Stimulated activated CD4-positive, alpha-beta T cell treated with anti-CD3 and anti-CD28 coated beads, Interleukin-4, amount 100 ng/mL, for 24 hours (primary cell): ENCODE measurements at places on chromosomes 3 and 15.
A peak's percentile ranks its signal among the peaks of the same experiment; 100 is the strongest.

- no peak for DNase-seq
Observed at GRCh38 chr3:178480795-178481194, 55.4 kb upstream of the KCNMB2 start.

DNA sequence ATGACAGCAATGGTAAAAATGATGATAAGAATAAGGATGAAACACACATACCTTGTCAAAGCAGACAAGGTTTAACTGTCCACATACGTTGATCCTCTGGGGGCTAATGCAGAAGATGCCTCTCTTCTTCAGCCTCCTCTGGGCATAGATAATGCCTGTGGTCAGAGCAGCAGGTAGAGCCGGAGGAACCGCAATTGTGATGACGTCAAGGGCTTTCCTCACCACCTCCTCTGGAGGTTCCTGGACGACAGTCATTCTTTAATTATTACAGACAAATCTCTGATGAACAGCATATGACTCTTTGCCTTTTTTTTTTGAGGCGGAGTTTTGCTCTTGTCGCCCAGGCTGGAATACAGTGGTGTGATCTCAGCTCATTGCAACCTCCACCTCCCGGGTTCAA lies 86.3 kb upstream of the ATP13A5 start:
- no peak for DNase-seq

- DNase-seq: no peak
Observed at GRCh38 chr3:8856721-8857120, 87.3 kb upstream of the OXTR start.

GRCh38 chr3:141454906-141455602 lies 31.8 kb upstream of the RASA2 start:
- DNase-seq: peak; percentile 36

DNA sequence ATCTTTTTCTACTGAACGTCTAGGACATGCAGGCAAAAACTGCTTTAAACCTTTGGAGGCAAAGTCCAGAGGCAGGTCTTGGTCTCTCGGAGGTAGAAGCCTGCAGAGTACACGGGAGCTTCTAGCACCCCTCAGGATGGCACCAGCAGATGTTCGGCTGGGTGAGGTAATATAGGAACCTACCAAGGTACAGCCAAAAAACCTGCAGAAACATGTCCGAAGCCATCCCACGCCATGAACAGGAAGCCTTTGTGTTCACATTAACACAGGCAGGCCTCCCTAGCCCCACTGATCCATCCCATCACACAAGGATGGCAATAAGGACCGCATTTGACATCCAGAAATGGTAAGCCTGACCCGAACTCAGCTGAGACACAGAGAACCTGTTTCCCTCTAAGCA lies 157.9 kb upstream of the HES1 start:
- no peak for DNase-seq

DNA sequence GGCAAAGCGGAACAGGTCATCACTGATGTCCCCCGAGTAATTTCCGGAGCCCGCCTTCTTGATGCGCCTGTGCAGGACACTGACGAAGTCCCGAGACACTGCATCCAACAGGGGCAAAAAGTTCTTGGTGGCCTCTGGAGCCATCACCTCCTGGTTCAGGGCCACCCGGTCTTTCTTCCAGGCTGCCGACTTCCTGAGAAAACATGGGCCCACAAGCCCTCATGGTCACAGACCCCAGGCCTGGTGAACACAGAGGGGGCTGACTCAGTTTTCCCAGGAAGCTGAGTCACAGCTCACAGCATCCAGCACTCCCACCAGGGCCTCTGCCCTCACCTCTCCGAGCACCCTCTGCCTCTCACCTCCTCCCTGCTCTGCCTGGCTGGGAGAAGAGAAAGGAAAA lies 22.4 kb downstream of the CYP11A1 start:
- no peak for DNase-seq

DNA sequence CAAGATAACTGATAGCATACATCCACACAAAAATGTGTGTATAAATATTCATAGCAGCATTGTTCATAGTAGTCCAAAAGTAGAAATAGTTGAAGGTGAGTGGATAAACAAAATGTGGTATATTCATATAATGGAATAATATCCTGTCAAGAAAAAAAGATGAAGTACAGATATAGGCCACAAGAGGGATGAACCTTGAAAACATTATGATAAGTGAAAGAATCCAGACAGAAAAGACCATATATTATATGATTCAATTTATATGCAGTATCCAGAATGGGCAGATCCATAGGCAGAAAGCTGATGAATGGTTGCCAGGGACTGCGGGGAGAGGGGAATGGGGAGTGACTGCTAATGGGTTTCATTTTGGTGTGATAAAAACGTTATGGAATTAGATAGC lies 54.3 kb upstream of the TNIK start:
- no peak for DNase-seq

- no peak for DNase-seq
Observed at GRCh38 chr3:125589547-125590122, 5.7 kb downstream of the OSBPL11 start.

DNA sequence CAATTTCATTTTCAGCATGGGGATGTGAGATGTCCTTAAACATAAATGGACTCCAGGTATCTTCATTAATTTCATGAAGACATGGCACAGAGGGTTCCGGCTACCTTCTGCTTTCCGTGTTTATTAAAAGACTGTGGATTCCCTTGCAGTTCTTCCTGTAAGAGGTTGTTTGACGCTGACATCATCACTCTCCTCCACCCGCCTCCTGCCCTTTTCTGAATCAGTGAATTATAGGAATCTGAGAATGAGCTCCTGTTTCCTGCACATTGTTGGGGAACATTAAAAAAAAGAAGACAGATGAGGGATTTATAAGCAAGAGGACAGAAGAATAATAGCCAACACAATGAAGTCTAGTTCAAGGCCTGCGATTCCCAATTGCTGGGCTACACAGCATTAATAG lies 191.3 kb downstream of the LPP start:
- no peak for DNase-seq

DNA sequence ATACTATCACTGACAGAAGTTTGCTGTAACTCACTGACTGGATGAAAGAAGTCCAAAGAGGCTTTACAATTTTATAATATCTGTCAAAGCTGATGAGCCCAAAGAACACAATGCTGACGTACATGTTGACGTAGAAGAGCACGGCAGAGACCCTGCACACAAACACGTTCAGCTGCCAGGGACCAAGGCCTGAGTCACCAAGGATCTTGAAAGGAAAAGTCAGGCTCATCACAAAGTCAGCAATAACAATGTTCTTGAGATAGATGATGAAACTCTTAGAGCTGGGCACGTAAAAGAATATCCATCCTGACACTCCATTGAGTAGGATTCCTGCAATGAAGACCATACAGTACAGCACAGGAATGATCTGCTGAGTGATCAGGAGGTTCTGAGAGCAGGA lies 10.9 kb upstream of the GPR171 start:
- DNase-seq: no peak

GRCh38 chr15:40660686-40661085 lies 34.3 kb upstream of the RAD51 start:
- DNase-seq: no peak

GRCh38 chr15:31153531-31153930 lies 52.0 kb upstream of the TRPM1 start:
- no peak for DNase-seq

GRCh38 chr15:72564091-72564490 lies 90.0 kb downstream of the ARIH1 start:
- no peak for DNase-seq

DNA sequence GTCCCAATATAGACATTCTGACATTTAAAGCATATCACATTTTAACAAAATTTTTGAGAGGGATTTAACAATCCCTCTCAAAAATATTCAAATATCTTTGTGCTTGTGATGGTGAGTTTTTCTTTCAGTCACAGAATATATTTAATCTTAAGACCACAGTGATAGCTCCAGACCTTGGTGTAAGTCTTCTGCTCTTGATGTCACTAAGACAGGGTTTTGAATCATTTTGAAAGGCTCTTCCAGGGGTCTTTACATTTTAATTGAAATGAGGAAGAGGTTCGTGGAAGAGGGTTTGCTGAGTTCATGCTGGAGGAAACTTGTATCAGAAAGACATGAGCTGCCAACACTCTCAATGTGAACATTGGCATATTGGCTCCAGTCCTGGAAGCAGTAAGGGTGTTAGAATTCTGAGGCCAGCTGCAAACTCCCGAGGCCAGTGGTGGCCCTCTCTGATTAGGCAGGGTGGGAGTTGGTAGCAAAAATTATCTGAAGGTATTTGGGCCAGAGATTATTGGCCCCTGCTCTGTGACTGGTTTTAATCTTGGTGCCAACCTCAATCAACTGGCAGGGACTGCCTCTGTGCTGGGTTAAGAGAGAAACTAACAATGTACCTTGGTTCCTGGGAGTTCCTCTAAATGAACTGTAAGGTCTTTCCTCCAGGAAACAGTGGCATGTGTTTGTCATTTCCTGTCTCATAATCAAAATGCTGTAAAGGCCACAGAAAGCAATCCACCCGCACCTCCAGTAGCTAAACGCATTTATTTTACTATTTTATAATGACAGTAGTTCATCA lies 5.3 kb downstream of the POU1F1 start:
- no peak for DNase-seq

GRCh38 chr3:65174713-65175112 lies 486.9 kb upstream of the ADAMTS9 start:
- DNase-seq: no peak

- no peak for DNase-seq
Observed at GRCh38 chr15:101147181-101147580, 104.7 kb downstream of the CHSY1 start.

- peak; percentile 29 for DNase-seq
Observed at GRCh38 chr3:196968233-196969133, at the start of gene PIGZ. Gene PIGZ, minus strand, starts transcription at chr3:196968833. Its CDS starts 16,802 bp downstream, at chr3:196952031.

- no peak for DNase-seq
Observed at GRCh38 chr3:40169983-40170382, 139.5 kb upstream of the EIF1B start.

DNA sequence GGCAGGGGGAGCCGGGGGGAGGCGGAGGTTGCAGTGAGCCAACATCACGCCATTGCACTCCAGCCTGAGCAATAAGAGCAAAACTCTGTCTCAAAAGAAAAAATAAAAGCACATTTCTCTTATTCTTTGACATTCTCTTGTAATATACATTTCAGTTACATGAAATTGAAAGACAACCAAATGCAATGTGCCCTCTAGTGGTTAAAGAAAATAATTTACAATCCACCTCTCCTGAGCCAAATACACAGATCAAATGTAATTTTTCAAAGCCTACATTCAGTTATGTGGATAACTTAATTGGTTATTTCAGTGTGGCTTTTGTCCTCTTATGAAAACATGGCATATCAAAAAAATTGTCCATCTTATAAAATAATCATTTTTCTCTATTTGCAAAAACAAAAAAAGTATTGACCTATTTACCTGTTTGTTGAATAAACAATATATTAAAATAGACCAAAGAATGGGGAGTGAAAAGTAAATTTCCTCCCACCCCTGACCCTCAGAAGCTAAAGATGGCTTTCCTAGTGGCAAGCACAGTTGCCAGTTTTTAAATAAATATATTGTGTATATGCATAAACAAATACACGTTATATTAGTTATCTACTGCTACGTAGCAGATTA lies 14.2 kb upstream of the U2SURP start:
- DNase-seq: no peak

- DNase-seq: no peak
Observed at GRCh38 chr15:73800662-73801345, 47.7 kb upstream of the INSYN1 start.

- DNase-seq: no peak
Observed at GRCh38 chr3:110381992-110382391, 689.6 kb upstream of the NECTIN3 start.

- DNase-seq: no peak
Observed at GRCh38 chr3:43515208-43515917, 106.4 kb downstream of the ANO10 start.

GRCh38 chr3:180402471-180403073 lies 199.4 kb upstream of the TTC14 start:
- no peak for DNase-seq

DNA sequence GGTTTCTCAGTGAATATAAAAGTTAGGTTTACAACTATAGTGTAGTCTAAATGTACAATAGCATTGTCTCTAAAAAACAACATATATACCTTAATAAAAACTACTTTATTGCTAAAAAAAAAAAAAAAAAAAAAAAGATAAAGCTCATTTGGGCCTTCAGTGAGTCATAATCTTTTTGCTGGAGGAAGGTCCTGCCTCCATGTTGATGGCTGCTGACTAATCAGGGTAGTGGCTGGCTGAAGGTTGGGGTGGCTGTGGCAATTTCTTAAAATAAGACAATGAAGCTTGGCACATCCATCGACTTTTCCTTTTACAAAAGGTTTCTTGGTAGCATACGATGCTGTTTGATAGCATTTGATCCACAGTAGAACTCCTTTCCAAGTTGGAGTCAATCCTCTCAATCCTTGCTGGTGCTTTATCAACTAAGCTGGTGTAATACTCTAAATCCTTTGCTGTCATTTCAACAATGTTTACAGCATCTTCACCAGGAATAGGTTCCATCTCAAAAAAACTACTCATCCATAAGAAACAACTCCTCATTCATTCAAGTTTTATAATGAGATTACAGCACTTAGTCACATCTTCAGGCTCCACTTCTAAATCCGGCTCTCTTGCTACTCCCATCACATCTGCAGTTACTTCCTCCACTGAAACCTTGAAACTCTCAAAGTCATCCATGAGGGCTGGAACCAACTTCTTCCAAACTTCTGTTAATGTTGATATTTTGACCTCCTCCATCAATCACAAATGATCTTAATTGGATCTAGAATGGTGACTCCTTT lies 13.3 kb downstream of the ZNF280D start:
- no peak for DNase-seq

DNA sequence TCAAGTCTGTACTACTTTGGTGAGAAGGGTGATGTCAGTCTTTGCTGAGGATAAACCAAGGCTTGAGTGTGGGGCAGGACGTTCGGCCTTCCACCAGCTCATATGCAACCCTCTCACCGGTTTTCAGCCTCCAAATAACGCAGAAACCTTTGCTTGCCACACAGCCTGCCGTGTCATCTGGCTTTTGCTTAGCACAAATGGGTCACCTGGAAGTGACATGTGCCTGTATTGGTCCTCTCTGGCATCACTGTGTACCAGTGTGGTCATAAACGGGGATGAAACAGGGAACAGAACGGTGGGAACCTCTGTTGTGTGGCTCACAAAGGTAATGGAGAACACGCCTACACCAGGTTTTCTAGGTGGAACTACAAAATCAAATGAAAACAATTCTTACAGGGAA lies 7.1 kb downstream of the POMGNT2 start:
- no peak for DNase-seq

DNA sequence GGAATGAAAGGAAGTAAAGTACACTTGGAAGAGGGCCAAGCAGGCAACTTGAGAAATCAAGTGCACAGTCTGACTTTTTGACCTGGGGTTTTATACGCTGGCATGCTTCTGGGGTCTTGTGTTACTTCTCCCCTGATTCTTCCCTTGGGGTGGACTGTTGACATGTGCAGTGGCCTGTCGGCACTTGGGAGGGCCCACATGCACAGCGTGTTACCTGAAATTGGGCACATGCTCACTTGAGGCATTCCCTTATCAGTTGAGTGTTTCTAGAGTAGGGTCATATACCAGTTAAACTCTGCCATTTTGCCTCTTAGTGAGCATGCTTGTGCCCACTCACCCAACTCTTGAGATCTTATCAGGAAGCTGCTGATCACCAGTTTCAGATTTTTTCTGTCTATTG lies 329.1 kb upstream of the SOX2 start:
- no peak for DNase-seq

GRCh38 chr3:6113338-6113737 lies 747.6 kb upstream of the GRM7 start:
- no peak for DNase-seq

GRCh38 chr3:99313485-99313884 lies 324.9 kb upstream of the COL8A1 start:
- DNase-seq: no peak

- no peak for DNase-seq
Observed at GRCh38 chr3:63869940-63870614, 6.4 kb downstream of the ATXN7 start.
